ENCODE measurements at places on chromosomes 12 and 14.

GRCh38 chr14:97210202-97210601 is 413.0 kb downstream of the VRK1 start:
- DNase-seq = no peak

GRCh38 chr12:12018454-12018853 is 52.3 kb upstream of the BCL2L14 start:
- DNase-seq = peak; percentile 39

DNA sequence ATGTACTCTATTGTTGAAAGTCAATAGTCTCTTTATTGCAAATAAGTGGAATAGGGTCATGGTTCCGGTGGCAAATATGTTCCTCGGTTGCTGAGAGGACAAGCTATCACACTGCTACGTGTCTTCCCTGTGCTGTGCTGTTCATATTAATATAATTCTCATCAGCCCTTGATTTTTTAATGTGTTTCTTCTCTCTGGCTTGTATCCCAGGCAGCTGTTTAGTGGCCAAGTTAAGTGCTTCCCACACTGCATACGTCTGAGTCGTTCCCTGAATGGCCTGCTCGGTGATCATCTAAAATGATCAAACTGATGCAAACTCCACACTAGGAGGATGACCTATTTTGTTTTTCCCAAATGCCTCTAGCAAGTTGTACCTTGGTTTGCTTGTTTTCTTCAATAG is 186.4 kb downstream of the ANO6 start:
- DNase-seq = no peak

DNA sequence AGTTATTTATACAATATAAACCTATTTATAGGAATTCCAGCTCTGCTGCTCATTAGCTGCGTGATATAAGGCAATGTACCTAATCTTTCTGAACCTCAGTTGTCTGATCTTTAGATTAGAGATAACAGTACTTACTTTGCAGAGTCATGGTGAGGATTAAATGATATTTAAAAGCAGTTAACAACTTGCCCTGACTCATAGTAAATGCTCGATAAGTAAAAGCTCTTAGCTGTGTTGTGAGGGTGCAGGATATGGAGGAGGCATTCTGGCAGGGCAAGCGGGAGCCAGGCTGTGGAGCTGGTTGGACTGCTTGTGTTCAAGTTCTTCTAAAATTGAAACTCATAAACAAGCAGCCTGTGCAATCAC is 140.0 kb upstream of the PRICKLE1 start:
- no peak for DNase-seq

DNA sequence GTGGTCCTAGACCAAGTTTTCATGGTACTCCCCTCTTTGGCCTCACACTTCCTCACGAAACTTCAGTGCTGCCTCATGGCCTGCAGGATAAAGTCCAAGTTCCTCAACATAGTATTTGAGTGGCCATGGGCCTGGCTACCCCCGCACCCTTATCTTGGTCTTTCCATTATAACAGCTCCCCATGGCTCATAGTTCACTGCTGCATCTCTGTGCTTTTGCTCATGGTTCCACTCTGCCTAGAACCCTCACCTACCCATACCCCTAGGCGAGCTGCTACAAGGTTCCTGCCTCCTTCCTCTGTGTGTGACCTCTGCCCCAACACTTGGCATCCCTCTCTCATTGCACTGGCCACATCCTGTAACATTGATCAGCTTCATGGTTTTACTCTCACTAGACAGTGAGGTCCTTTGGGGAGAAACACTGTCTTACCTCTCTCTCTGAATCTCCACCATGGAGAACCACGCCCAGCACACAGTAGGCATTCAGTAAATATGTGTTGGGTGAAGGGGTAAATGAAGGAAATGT is 158.9 kb downstream of the GPR65 start:
- no peak for DNase-seq

DNA sequence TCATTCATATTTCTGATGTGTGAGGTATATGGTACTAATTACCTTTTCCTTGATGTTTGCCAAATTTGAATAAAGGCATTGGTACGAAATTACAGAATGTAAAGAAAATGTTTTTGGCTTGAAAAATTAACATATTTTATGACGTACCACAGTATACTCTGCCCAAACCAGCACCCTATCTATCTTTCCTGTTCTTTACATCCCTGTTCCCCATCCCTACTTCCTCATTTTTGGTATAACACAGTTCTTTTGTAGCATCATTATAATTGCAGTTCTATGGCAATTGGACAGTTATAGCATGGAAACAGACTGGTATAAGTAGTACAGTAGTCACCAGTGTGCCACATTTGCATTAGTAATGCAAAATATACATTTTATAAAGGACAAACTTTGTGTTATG is 7.0 kb upstream of the CCT2 start:
- DNase-seq = no peak

DNA sequence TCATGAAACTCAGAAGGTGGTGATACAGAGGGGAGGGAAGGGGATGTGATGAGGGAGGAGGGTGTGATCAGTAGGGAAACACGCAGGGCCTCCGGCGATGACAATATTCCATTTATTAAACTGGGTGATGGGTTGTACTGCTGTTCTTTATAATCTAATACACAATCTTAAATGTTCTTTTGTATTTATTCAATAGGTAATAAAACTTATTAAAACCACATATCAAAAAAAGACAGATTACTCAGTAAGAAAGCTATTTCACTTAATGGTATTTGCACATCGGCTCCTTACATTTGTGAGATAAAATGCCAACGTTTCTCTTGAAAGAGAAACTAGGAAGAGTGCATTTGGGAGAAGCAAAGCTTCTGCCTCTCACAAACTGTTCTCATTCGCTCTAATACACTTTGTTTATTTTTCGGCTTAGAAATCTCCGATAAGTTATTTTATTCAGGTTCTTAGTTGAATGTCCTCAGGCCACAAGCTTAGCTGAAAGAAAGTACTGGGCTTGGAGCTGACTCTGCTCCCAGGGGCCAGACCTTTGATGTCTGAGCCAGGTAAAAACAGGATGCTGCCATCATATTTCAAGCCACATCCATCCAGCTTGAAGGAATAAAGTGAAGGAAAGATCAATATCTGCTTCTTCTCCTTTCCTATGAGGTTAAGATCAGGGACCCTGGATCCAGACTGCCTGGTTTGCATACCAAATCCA is 17.5 kb downstream of the STON2 start:
- peak; percentile 47 for DNase-seq

GRCh38 chr12:102728506-102729242 is 188.4 kb downstream of the PAH start:
- DNase-seq = no peak

DNA sequence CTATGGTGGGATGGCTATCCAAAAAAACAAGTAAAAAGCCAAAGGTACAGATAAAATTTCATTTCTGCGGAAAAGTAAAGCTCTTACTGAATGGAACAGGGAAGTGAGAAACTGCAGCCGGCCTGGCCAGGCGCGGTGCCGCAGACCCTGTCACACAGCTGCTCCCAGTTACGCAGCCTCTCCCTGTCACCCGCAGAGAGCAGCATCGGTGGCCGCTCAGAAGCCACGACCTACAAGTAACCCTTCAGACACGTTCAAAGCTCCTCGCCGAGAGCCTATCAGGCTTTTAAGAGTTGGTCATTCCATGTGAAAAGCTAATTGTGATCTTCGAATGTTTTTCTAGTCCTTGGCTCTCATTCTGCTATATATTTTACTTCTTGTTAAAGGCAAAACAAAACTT is 11.0 kb upstream of the ANKLE2 start:
- DNase-seq = no peak

DNA sequence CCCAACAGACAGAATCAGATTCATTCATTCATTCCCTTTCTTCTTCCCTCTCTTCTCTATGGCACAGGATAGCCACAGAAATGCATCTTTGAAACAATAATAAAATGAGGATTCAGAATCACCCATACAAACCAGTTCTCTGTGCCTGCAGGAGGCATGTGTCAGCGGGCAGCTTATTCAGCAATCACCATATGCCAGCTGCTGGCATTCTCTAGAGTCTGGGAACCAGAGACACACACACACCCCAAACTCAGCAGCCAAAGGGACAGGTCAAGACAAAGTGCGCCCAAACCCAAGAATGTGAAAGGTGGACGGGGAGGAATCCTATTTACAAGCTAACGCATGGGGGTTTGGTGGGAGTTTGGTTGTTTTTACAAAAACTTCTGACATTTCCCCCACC is 14.1 kb downstream of the ARF3 start:
- no peak for DNase-seq

DNA sequence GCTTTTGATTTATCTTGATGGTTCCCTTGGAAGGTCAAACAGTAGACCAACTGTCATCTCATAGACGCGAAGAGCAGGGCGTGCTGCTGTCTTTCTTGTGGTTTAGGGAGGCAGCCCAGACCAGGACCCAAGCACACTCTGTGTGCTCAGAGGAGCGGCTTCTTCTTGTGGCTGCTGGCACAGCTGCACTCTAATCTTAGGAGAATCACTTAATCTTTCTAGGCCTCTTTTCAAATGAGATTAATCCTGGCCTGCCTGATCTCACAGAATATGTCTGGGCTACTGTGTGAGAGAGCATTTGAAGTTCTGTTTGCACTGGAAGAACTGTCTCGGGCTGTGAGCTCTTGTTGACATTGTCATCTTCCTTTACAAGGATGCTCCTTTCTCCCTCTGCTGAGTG is 60.0 kb upstream of the TRAF3 start:
- DNase-seq = no peak

DNA sequence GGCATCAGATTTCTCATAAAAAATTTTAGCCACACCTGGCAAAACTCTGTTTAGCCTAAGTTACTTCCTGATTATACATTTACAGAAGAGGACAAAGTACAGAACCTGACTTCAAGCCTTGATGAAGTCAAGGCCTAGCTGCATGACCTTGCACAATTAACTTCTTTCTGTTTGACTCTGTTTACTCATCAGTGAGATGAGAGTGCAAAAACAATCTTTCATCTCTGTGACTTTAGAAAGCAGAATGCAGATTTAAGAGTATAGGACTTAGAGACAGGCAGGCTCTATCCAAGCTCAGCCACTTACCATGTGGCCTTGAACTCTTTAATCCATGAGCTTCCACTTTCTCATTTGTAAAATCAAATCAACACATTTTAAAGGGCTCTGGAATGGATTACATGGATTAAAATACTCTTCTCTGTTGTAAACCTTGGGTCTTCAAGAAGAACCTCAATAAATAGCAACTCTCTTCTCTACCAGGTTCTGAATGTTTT is 1178.9 kb downstream of the FLRT2 start:
- no peak for DNase-seq

DNA sequence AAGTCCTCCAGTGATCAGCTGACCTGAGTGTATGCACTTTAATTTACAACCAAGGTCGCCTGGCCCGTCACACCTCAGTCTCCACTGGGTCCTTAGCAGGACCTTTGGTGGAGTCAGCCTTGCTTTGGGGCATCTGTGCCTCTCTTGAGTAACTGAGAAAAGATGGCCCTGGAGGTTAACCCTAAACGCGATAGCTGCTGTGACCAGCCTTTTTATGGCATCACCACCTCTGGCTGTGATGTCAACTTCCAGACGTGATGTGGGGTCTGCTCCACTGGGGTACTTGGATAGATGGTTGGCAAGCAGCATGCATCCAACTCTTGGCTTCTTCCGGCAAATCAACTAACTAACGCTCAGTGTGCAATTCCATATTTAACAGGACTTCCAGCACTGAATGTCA is 122.8 kb upstream of the RTL1 start:
- no peak for DNase-seq

DNA sequence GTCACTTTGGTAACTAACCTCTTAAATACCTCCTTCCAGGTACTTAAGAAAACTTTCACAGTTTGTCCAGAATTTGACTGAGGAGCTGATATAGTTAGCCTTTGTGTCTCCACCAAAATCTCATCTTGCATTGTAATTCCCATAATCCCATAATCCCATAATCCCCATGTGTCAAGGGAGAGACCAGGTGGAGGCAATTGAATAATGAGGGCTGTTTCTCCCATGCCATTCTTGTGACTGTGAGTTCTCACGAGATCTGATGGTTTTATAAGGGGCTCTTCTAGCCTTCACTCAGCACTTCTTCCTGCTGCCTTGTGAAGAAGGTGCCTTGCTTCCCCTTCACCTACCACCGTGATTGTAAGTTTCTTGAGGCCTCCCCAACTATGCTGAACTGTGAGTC is 7.8 kb upstream of the NOVA1 start:
- DNase-seq = no peak

DNA sequence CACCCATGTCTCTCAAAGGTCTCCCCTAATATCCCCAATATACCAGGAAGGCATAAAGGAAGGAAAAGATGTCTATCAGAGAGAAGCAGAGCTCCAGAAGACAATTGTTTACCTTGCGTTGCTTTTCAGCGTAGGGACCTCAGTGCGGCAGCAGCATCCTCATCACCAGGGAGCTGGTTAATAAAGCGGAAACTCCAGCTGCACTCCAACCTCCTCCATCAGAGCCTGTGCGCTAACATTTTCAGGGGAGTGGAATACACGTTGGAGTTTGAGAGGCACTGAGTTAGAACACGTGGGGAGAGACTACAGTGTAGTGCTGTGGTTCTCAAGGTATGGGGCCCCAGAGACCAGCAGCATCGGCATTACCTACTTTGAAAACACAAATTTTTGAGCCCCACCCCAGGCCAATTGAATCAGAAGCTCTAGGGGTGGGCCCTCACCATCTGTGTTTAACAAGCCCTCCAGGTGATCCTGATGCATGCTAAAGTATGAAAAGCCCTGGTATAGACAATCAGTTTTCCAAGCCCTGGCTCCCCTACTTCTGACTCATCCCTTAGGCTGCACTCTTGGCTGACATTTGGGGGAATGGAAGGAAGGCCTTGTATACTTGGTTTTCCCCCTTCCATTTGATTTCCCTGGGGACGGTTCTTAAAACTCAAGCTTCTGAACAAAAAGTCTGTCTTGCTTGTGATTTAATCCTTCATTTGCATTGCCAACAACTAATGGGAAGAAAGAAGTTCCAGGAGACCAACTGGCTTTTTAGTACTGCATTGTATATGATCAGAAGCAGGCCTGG is 419.0 kb upstream of the CCDC196 start:
- no peak for DNase-seq

GRCh38 chr12:46103559-46104383 is 113.4 kb upstream of the SCAF11 start:
- peak; percentile 15 for DNase-seq

DNA sequence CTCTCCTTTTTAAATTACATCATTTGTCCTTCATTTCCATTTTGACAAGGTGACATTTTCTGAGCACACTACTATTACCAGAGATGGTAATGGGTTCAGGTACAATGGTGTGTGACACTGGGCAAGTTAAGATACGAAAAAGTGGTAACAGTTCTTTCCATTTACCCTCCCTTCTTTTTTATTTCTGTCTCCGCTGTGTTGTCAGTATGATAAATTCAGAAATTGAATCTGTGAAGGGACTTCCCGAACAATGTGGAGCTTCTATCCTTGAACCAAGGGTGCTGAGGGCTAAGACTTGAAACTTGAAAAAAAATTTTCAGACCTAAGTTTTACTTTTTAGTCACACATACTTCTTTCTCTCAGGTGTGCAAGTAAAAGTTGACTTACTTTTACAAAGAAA is 103.7 kb downstream of the ERC1 start:
- no peak for DNase-seq

GRCh38 chr14:62946221-62946620 is 99.0 kb downstream of the KCNH5 start:
- no peak for DNase-seq

DNA sequence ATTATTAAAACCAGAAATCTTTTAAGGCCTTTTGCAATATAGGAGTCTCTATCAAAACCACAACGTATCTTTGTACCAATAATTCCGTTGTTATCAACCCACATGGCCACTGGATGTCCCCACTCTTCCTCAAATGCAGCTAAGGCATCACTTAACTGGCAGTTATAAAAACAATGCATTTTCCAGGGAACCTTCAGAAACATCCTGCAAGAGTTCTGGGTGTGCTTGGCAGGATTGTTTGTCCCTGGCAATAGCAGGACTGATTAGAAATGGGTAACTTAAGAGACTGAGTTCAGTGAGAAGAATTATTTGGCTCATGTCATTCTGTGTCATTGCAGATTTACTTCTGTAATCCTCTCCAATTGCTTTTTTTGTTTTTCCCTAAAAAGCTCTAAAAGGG is 112.0 kb downstream of the SLC15A5 start:
- peak; percentile 52 for DNase-seq
